ENCODE measurements at places on chromosomes 4 and X.

GRCh38 chr4:71243091-71243833, 95.6 kb upstream of the SLC4A4 start:
- no peak for DNase-seq

DNA sequence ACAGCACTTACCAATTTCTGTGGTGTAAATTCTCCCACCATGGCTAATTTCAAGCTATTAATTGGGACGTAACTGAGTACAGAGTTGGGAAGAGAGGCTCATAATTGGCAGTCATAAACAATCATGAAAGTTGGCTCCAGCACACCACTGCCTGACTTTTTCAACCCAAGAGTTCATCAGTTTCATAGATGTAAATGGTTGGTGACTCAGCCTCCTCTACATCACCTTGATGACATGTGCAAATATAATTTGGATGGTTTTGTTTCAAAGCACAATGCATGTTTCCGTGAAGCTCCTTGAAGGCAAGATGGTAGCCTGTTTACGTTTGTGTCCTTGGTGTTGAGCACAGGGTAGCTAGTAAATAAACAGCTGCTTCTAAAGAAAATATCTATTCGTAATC, 235.1 kb downstream of the LDB2 start:
- no peak for DNase-seq

DNA sequence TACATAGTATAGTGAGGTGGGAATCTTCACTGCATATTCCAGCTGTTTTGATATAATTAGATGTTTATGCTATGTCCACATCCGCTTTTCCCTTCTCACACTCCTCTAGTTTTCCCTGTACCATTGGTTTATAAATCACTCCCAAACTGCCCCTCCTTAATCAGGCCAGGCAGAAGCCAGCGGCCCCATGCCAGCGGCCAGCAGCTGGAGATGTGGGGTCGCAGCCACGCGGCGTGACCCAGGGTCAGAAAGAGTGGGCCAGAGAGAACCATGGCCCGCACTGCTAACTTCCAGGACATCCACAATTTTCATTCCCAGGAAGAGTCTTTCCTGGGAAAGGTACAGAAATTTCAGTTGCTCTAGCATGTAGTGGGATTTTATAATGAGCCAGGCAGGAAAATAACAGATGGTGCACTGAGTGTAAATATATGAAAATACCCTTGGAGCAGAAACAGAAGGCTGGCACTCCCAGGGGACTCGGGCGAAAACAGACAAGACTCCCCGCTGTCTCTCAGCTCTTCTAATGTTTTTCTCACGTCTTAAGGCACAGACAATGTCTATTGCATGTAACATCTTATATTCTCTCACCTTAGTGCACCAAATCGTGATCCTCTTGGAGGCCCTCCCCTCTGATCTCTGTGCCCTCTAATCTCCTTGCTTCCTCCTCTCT, 145.9 kb upstream of the ZFP42 start:
- DNase-seq = no peak

- no peak for DNase-seq
These were observed 55.4 kb downstream of the ACOX3 start for GRCh38 chr4:8385106-8385505.

GRCh38 chrX:9635803-9636202, 129.8 kb downstream of the GPR143 start:
- no peak for DNase-seq

- no peak for DNase-seq
These were observed 31.3 kb downstream of the SLIT2 start for GRCh38 chr4:20283039-20283438.

DNA sequence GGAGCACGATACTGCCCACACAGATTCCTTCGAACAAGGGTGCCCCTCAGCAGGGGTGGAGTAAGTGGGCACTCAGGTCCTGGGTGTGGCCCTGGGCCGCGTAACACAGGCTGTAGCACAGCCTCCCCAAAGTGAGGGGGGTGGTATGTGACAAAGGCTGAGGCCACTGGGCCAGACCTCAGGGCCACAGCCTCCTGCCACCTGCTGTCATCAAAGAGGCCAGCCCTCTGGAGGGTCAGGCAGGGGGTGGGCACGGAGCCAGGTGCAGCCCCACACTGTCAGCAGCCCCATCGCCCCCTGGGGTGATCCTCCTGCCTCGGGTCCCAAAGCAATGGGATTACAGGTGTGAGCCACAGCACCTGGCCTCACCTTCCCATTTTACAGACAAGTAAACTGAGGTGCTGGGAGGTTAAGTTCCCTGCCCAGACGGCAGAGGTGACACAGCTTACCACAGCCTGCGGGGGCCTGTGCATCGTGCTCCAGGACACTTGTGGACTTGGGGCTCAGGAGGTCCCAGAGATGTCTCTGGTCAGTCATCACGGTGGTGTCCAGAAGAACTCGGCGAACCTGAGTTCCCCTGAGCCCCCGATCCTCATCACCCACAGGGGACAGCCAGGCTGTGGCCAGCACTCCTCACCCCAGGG, 27.5 kb upstream of the MXD4 start:
- DNase-seq = no peak

GRCh38 chrX:116111497-116111896, 59.0 kb upstream of the AGTR2 start:
- no peak for DNase-seq

DNA sequence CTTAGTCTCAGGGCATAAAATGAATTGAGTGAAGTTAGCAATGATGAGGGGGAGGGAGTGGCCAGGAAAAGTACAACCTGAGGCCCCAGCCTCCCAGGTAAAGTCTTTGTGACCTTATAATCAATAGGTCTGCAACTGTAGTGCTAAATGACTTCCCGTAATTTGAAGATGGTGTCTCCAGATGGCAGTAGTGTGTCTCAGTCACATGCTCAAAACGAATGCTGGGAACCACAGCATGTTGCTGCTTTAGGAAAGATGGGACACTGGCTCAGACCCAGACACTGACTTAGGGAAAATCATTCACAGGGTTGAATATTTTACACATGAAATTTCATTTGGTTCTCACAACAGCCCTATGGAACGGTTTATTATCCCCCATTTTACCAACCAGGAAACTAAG, 10.3 kb downstream of the SRPX2 start:
- no peak for DNase-seq

DNA sequence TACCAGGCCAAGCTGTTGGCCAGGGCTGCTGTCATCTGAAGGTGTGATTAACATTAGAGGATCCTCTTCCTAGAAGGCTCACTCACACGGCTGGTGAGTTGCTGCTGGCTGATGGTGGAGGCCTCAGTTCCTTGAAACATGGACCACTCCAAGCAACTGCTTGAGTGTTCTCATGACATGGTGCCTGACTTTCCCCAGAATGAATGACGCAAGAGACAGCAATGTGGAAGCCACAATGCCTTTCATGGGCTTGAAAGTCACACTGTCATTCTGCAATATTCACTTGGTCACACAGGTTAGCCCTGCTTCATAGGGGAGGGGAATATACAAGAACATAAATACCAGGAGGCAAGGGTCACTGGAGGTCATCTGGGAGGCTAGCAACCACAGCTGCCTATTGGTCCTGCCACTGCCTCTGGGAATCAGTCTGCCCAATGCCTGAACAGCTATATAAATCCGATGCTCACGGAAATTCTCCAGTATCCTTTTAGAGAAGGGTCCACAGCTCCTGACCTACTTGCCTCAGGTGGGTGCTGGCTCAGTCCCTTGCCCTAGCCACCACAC, 97.1 kb upstream of the MAML3 start:
- DNase-seq = no peak

DNA sequence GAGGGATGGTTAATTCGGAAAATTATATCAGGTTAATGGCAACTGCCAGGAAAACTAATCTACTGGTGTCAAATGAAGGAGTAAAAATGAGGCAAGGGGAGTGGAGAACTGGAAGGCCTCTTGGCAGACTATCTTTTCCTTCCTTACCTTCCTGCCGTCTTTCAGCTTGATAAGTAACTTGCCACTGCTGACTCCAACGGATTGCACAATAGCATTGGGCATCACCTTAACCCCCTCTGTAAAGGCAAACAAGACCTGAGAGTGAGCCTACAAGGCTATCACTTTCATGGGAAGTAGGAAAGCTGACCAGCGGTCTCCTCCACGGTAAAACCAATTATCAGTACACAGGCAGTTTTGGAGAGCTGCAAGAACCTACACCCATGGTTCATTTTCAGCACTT, 26.2 kb upstream of the ELF4 start:
- no peak for DNase-seq

DNA sequence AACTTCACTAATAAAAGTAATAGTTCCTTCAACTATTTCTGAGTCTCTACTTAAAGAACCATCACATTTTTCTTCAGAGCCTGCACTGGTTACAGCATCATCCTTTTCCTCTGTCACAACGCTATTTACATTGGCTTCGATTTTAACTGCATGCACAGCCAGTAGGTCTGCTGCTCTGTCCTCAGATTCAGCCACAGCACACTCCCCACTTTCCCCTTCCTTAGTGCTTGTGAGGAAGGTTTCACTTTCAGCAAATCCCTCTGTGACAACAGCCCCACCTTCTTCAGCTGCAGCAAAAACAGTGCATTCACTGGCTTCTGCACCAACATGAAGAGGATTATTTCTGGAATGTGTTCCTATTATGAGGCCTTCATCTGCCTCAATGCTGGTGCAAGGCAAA, 25.7 kb downstream of the BOD1L1 start:
- DNase-seq = no peak

DNA sequence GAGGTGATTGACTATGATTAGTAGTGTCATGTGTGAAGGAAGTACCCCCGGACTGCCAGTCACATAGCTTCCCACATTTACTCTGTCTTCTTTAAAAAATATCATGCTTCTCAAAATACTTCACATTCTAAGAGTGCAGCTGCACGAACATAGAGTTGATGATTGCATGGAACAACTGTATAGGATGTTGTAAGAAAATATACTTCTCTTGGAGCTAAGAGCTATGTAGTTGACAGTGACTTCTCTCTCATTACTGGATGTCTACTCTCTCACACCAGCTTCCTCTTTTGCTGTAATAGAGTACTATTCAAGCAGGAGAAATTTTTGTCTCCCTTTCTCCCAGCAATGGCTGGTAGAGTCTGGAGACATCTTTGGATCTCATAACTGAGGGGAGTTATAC, 99.4 kb upstream of the PUDP start:
- DNase-seq = no peak

DNA sequence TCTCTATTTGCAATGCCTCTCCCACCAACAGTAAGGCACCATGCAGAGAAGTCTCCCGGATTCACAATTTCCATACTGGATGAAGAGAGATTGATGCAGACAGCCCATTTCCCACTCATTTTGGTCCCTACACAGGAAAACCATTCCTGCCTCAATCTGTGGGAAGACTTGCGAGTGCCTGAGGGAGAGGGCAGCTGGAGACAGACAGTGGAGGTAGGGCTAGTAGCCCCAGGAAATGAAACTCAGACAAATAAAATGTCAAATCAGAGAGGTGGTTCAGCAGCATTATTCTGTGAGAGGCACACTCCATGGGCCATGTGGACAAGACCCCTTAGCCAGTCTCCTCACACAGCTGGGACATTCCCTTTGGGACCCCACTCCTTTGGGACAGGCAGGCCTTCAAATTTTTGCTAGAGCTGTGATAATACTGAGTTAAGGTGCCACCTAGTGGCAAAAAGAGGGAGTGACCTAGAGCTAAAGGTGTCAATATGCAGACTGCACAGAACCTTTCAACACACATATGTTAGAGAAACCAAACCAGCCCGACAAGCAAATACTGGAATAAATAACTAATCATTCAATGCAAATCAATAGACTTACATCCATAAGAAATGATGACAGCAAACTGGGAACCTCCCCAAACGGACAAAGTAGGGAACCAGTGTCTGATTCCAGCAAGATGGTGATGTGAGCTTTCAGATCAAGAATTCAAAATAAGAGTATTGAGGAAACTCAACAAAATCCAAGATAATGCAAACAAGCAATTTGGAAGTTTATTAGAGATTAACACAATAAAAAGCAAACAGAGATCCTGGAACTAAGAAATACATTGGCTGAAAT, 1865.3 kb upstream of the AGA start:
- no peak for DNase-seq

- DNase-seq = no peak
These were observed 101.7 kb upstream of the KLF8 start for GRCh38 chrX:56130436-56130835.

- no peak for DNase-seq
These were observed 156.9 kb downstream of the NKX6-1 start for GRCh38 chr4:84342161-84342560.

All from activated CD8-positive, alpha-beta memory T cell treated with anti-CD3 and anti-CD28 coated beads for 1 hour (primary cell).